ENCODE measurements at places on chromosomes 3 and 15.

- no peak for DNase-seq
Measured at GRCh38 chr3:149468504-149469212, 5.8 kb upstream of the TM4SF4 start.

- no peak for DNase-seq
Measured at GRCh38 chr15:31801152-31801551, 229.2 kb upstream of the CHRNA7 start.

DNA sequence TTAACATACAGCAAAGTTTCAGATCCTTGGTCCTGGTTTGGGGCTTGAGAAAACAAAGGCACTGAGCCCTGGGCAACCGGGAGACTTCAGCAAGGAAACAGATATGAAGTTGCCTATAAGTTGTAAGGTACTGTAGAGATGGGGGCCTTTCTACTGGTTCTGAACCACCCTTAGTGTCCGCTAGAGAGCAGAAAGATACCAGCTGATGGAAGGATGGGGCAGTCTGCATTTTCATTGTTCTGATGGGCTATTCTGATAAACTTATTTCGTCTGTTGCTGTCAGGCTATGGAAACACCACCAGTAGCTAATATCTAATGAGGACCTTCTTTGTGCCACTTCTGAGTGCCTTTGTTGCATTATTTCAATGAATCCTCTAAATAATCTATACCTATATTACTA lies 38.7 kb downstream of the FGD5 start:
- no peak for DNase-seq

DNA sequence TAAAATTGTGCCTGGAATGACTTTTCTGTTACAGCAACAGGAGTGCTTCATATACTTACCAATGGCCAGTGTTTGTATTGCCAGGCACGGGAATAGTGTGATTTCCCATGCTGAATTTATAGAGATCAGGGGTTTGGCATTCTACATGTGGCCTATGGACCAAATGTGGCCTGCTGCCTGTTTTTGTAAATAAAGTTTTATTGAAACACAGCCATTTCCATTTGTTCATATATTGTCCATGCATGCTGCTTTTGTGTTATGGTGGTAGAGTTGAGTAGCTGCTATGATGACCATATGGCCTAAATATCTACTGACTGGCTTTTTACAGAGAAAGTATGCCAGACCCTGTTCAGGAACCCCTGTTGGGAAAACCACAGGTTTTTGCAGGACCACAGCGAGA lies 55.6 kb downstream of the SLCO3A1 start:
- no peak for DNase-seq

GRCh38 chr3:39000008-39000450 lies 51.7 kb downstream of the SCN11A start:
- DNase-seq, result peak; percentile 68

- peak; percentile 99 for DNase-seq
Measured at GRCh38 chr3:14178247-14179113, at the start of the genes LSM3 and XPC. TSS of gene LSM3 (plus strand) at chr3:14178817. CDS start at chr3:14178861, 44 bp downstream. TSS of gene XPC (minus strand) at chr3:14178601. CDS start at chr3:14178568, 33 bp downstream.

DNA sequence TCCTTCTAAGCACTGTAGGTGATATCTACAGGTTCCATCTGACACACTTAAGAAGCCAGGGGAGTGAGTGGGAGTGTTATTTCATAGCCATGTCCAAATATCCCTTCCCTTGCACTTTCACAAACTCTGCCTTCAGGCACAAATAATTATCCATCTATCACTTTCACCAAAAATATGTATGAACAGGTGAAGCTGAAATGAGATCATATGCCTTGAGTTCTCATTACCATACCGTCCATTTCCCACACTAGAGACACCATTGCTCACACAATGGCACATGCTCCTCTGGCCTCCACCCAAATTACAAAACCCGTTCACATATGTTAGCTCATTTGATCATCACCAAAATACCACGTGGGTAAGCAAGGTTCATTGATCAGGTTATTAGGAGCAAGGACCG lies 151.9 kb upstream of the BNIP2 start:
- DNase-seq, result no peak

- no peak for DNase-seq
Measured at GRCh38 chr3:123536153-123536895, 48.5 kb downstream of the HACD2 start.

DNA sequence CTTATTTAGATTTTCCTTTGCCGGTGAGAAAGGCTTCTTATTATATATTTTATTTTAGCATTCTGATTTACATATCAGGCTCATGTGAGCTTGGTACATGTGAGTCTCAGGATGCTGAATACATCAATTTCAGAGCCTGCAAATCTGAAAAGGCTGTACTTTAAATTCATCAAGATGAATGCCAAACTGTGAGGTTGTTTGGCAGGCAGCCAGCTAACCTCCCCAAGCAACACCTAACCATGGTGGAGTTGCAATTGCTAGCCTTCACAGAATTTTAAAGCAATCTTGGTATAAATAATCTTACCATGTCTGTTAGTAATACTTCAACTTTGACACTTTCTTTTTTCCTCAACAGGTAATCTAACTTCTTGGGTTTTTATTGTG lies 252.5 kb downstream of the CDIN1 start:
- no peak for DNase-seq

GRCh38 chr3:138047596-138048158 lies 37.7 kb downstream of the CLDN18 start:
- no peak for DNase-seq

- DNase-seq, result no peak
Measured at GRCh38 chr15:52113708-52114107, 1.1 kb upstream of the BCL2L10 start.

DNA sequence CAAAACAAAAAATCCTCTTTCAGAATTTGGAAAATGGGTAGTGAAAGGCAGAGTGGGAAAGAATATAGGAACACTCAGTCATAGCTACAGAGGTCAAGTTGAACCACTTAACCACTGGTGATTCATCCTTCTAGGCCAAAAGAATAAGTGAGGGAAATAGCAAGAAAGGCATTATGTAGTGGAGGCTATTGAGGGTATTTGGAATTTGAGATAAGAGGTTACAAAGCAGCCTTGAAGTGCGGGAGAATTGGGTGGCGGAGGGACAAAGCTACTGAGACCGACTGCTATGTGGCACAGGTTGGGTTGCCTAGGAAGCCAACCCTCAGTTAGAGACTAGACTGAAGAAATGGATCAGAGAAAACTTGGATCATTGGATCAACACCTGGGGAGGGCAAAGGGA lies 109.5 kb downstream of the SYNPR start:
- no peak for DNase-seq

- DNase-seq, result peak; percentile 63
Measured at GRCh38 chr3:36792342-36792741, 28.0 kb upstream of the DCLK3 start.

GRCh38 chr3:50602595-50603191 lies 8.9 kb downstream of the CISH start:
- DNase-seq, result no peak

GRCh38 chr15:44327578-44327977 lies 39.1 kb downstream of the GOLM2 start:
- no peak for DNase-seq

DNA sequence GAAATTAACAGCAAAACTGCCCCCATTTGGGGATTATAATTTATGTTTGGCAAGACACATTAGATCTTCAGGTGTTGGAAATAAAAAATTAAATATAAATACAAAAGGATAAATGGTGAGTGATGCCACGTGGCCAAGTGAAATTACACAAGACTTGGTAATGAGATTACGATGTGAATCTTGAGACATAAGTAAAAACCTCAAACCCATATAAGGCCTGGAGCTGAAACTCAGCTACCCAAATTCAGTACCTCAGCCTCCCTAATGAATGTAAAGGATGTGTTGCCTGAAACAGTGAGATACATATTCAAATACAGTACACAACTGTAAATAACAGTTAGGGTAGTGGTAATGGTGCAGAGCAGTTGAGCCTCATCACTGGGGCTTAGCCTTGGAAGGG lies 1146.6 kb downstream of the OTOL1 start:
- DNase-seq, result no peak

GRCh38 chr15:72916897-72917296 lies 133.3 kb upstream of the ADPGK start:
- no peak for DNase-seq

- DNase-seq, result peak; percentile 45
Measured at GRCh38 chr15:76336254-76337058, at the start of gene ISL2. TSS of gene ISL2 (plus strand) at chr15:76336773. CDS start at chr15:76336884, 111 bp downstream.
